ENCODE measurements at places on chromosomes 1 and 21. TPM values are rescaled to one million over a fixed set of nuclear protein-coding genes. Genes with fewer than 3 reads are reported as not detected.

GRCh38 chr1:61046434-61046833 is 35.9 kb upstream of the NFIA start:
- no peak for DNase-seq

GRCh38 chr1:174999936-175000696 is at the start of gene CACYBP:
TSS of gene CACYBP (plus strand) at chr1:174999947. CDS start at chr1:175000181, 234 bp downstream.
- peak; percentile 39 for DNase-seq

- DNase-seq = no peak
Measured at GRCh38 chr1:200912737-200913407, 18.2 kb downstream of the INAVA start.

DNA sequence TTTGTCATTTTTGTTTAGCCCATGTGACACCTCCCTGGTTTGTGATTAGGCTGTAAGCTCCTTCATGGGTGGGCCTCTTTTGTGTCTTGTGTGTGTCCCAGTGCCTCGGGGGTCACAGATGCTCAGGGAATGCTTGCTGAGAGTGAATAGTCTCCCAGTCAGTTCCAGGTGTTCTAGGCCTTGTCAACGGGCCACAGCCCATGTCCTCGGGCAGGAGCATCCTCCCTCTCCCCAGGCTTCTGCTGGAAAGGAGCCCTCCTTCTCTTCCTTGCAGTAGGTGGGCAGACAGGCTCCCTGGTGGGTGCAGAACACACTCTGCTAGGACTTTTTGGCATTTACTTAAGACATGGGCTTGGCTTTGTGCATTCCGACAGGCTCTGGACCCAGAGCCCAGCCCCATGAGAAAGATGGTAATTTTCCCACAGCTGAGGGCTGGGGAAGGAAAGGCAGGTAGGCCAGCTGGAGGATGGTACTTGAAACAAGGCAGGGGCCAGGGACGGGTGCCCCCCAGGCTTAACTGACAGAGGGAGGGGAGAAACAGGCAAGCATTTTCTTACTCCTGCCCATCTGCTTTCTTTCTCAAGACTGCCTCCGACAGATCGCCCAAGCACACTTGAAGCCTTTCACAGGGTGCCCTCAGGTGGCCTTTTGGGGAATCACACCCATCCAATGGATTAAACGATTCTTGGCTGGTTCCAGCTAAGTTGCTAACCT is 7.1 kb upstream of the CPLANE2 start:
- DNase-seq = peak; percentile 85

- no peak for DNase-seq
Measured at GRCh38 chr1:35223084-35223630, 30.2 kb upstream of the SFPQ start.

DNA sequence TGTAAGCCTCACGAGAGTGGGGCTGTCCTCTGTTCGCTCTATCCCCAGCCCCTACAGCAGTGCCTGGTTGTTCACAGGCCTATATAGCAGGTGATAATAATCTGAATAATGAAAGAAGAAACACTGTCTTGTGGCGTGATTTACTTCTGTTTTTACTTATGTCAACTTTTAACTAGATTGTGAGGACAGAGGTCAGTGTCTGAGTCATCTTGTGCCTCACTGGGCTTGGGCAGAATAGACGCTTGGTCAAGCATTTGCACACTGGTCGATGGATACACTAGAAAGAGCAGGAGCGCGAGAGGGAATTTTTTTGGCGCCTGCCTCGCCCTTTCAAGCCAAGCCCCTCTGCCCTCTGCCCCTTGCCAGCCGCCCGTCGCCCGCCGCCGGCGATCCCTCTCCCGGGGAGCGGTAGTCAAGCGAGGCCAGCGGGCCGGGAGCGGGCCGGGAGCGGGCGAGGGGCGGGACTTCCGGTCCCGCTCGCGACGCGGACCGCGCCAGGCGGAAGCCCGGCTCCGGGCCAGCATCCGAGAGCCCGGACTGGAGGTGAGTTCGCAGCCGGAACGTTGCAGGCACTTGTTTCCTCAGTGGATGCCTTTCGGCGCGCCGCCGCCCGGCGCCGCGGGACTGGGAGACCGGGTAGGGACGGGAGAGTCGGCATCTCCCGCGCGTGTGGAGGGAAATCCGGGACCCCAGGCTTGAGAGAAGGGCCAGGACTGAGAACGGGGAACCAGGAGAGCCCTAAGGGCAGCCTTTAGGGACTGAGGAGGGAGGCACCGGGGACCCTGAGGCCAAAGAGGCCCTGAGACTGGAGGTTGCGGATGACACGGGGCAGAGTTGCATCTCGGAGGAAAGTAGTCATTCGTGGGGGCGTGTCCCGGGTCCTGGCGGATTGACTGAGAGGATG is at the start of gene DISP1:
DISP1 (plus strand) TSS at position 504 of the 904 bp plus-strand sequence. CDS start 127,785 bp downstream, outside the sequence.
- DNase-seq = peak; percentile 75

DNA sequence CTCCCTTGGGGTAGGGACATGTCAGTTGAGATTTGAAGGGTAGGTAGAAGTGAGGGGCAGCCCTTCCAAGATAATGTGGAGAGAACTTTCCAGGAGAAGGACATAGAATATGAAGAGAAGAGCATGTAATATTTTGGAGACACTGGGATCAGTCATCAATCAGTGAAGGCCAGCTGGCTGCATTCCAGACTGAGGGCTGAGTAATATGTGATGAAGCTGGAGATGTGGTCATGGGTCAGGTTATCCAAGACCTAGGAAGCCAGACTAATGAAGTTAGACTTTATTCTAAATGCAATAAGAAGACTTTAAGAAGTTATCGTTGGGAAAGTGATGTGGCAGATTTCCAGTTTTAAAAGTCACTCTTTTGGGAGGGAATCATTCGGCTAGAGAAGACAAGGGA is 262.0 kb downstream of the HMCN1 start:
- peak; percentile 10 for DNase-seq

DNA sequence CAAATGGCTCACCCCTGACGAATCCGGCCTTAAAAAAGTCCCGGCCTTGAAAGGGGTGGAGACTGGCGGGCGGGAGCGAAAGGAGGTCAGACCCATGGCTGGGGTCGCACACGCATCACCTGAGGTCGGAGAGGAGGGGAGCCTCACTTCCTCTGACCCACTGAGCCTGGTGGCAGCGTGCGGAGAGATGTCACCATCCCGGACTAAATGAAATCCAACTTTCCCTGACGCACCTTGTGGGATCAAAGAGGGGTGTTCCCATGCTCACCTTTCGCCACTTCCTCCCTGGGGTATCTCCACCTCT is 709 bp upstream of the SLC41A1 start:
- peak; percentile 17 for DNase-seq

DNA sequence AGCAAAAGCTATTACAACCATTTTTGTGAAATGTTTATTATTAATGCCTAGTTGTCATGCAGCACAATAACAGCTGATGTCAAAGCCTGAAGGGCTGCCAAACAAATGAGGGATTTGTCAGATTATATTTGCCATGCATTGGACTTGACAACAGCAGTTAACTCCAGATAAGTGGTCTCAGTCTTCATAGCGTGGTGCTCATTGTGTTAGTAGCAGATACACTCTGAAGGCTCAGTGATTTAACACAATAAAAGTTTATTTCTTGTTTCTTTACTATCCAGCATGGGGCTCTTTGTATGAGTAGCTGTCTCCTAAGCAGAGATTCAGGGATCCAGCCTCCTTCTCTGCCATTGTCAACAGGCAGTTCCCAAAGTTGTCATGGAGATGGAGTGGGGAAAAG is 76.0 kb upstream of the PTGFRN start:
- no peak for DNase-seq

- DNase-seq = no peak
Measured at GRCh38 chr1:11740258-11741192, 4.6 kb downstream of the AGTRAP start.

- no peak for DNase-seq
Measured at GRCh38 chr1:117788014-117788413, 141.4 kb downstream of the GDAP2 start.

Gene MFAP2
- total RNA-seq = 25.6 TPM

Gene SPRR3
- total RNA-seq = not detected

Gene PTGER3
- total RNA-seq = under 0.01 TPM

Gene DCDC2B
- total RNA-seq = not detected

Gene SLC30A10
- total RNA-seq = under 0.01 TPM

Gene GLRX2
- 3.7 TPM for total RNA-seq

Gene ETNK2
- total RNA-seq = 6.9 TPM

Gene TMEM54
- total RNA-seq = 21.1 TPM

Gene ZNF326
- total RNA-seq = 5.0 TPM
